A172 (cell line): ENCODE measurements at places on chromosomes 13 and 19. TPM values are rescaled to one million over a fixed set of nuclear protein-coding genes. Genes with fewer than 3 reads are reported as not detected.

Gene PRR19
- total RNA-seq = 2.2 and 3.7 TPM in 2 replicates

Gene ZNF296
- total RNA-seq = 0.19 TPM in 1 of 2 replicates, not detected in the other

Gene RNU6-9
- not detected in 2 replicates for total RNA-seq

Gene CD37
- not detected in 2 replicates for total RNA-seq

Gene PABPC3
- total RNA-seq = not detected in 2 replicates

Gene ZNF606
- total RNA-seq = 0.07 TPM in 1 of 2 replicates, not detected in the other

Gene TNFRSF19
- total RNA-seq = 6.0 and 6.5 TPM in 2 replicates

Gene ACP4
- not detected in 2 replicates for total RNA-seq

Gene FFAR1
- total RNA-seq = not detected in 2 replicates

Gene ZNF560
- not detected in 2 replicates for total RNA-seq

Gene KIR3DL1
- not detected in 2 replicates for total RNA-seq

Gene FBXL12
- 17.3 and 18.1 TPM in 2 replicates for total RNA-seq

Gene CEACAM16
- total RNA-seq = not detected in 2 replicates

Gene KCNRG
- total RNA-seq = 0.47 and 2.6 TPM in 2 replicates

Gene FCER2
- not detected in 2 replicates for total RNA-seq

Gene HCST
- 0.69 TPM in 1 of 2 replicates, not detected in the other for total RNA-seq

Gene KCTD15
- total RNA-seq = 4.6 and 7.8 TPM in 2 replicates

Gene ANKLE1
- 0.24 and 0.60 TPM in 2 replicates for total RNA-seq

Gene PROZ
- total RNA-seq = not detected in 2 replicates

Gene FGF21
- total RNA-seq = not detected in 2 replicates

Gene FBXO46
- 2.4 and 3.0 TPM in 2 replicates for total RNA-seq

Gene SLC8A2
- not detected in 2 replicates for total RNA-seq

Gene FOXA3
- not detected in 2 replicates for total RNA-seq

Gene TMEM86B
- total RNA-seq = 1.6 and 3.4 TPM in 2 replicates

Gene CKAP2
- 70.2 and 71.8 TPM in 2 replicates for total RNA-seq
